ENCODE measurements at places on chromosomes 3 and 15.

DNA sequence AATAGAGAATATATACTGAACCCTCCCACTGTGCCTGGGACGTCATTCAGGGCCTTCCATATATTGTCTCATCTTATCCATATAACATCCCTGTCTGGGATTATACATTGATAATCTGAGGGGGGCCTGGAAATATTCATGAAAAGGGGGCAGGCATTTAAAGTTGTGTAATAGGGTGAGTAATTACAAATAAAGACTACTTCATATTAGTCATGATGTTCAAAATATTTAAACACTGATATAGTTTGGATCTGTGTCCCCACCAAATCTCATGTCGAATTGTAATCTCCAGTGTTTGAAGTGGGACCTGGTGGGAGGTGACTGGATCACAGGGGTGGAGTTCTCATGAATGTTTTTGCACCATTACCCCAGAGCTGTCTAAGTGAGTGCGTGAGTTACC, 97.8 kb downstream of the AQP9 start:
- no peak for DNase-seq

GRCh38 chr3:142595581-142595950, 627 bp upstream of the PLS1 start:
- DNase-seq = no peak

DNA sequence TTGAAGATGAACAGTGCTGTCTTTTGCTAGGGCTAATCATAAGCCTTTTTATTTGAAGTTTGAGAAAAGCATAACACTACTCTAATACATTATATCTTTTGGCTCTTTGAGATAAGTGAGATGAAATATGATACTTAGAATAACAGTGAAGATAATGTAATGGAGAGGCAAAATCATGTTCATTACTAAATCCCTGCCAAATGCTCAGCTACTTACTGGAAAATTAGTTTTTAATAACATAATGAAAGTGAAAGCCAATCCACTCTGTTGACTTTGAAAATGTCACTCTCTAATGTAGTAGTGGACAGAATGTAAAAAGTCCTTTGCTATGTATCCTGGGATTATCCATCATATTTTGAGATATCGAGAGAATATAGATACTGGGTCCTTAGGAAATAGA, 35.9 kb upstream of the MYH15 start:
- DNase-seq = no peak

DNA sequence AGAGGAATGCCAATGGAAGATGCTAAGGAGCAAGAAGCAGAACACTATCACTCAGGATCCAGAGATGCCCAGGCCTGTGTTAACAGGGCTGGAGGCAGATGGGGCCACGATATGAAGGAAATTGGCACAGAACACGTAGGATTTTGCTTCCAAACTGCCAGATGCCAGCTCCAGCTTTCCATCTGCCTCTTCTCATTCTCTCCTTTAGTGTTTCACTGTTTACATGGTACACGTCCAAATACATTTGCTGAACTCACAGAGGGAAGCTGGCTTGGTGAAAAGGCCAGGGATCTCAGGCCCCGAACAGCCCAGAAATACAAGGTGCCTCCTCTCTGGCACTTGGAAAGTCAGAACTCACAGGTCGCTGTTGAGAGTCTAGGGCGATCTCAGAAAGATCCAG, 187.0 kb downstream of the NTRK3 start:
- DNase-seq = no peak

DNA sequence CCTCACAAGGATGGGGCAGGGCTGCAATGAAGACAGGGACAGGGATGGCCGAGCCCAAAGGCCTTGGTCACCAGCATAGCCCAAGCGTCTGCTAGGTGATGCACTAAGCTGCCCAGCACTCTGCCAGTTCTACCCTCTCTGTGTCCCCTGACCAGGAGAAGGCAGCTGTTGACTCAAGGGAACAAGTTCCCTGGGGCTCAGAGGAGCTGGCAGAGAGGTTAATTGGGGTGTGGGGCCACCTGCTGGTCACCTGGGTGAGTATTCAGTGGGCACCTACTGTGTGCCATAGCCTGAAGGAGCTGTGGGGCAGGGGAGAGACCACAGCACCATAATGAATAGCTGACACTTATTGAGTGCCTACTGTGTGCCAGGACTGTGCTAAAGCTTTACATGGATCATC, 22.0 kb upstream of the DOCK3 start:
- DNase-seq = peak; percentile 48

DNA sequence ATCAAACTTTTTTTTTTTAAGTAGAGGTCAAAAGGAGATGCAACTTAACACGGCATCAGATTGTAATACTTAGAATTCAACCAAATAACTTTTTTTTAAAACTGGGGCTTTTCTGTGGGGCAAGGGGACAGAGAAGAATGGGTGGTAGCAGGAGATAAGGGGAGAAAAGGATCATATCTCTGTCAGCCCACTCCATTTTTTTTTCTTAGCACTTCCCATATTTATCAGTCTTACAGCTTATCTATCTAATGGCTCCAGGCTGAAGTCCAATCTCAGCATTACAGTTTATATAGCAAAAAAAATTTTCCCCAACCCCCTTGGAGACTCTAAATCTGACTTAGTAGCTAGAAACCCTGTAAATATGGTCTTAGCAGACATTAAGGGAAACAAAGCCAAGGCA, 69.3 kb downstream of the PIK3R4 start:
- no peak for DNase-seq

DNA sequence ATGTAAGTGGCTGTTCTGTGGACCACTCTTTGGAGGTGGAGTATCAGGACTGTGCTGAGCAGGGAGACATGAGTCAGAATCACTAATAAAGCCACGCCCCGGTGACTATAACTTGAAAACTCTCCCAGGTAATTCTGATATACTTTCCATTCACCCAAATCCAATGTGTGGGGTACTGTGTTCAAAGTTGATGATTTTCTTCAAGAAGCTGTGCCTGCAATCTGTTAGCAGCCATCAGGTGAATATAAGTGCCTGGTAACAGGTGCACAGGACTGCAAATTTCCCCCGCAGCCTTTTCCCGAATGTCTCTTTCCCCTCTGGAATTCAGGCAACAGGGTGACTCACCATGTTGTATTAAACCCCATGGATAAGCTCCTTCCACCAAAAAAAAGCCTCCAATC, 17.0 kb downstream of the MAGI1 start:
- no peak for DNase-seq

GRCh38 chr3:69739204-69740102, at the start of gene MITF:
MITF (plus strand) TSS chr3:69739464; CDS start chr3:69739598, 134 bp downstream.
- no peak for DNase-seq

DNA sequence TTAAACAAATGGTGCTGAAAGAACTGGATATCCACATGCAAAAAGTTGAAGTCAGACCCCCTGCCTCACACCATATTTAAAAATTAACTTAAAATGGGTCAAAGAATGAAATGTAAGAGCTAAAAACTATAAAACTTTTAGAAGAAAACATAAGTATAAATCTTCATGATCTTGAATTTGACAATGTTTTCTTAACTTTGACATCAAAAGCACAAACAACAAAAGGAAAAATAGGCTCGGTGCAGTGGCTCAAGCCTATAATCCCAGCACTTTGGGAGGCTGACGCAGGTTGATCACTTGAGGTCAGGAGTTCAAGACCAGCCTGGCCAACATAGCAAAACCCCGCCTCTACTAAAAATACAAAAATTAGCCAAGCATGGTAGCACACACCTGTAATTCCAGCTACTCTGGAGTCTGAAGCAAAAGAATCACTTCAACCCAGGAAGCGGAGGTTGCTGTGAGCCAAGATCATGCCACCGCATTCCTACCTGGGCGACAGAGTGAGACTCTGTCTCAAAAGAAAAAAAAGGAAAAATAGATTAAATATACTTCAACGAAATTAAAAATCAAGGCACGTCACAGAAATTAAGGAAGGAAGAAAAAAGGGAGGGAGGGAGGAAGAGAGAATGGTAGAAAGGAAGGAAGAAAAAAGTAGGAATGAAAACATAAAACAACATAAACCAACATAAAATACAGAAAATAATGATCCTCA, 1.5 kb downstream of the RAB27A start:
- DNase-seq = no peak

DNA sequence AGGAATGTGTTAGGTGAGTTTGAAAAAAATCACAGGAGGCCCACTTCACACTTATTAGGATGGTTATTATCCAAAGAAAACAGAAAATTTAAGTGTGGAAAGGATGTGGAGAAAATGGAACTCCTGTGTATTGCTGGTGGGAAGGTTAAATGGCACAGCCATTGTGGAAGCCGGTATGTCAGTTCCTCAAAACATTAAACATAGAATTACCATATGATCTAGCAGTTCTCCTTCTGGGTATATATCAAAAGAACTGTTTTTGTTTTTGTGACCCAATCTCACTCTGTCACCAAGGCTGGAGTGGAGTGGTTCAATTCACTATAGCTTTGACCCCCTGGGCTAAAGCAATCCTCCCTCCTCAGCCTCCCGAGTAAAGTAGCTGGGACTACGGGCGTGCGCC, 10.4 kb upstream of the ZFYVE19 start:
- no peak for DNase-seq

DNA sequence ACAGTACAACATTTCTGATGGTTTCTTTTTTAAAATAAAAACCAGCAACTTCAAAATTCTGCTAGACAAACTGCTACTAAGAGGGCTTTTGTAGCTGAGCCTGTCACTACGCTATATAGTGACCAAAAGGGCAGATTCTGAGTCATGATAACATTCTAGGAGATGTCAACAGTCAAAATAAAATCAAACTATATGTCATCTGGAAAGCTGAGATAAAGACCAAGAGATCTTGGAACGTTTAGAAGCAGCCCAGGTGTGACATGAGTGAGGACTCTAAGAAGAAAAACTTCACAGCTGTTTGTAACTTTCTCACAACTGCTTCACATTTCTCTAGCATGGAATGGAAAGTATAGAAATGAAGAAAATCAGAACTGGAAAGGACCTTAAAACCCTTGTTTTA, 84.6 kb downstream of the FILIP1L start:
- no peak for DNase-seq

GRCh38 chr3:277873-278272, 81.3 kb downstream of the CHL1 start:
- no peak for DNase-seq

- no peak for DNase-seq
Observed at GRCh38 chr3:101072300-101072699, 79.1 kb upstream of the ABI3BP start.

GRCh38 chr3:16666206-16666605, 61.0 kb upstream of the DAZL start:
- DNase-seq = no peak

- no peak for DNase-seq
Observed at GRCh38 chr3:110667216-110667615, 404.4 kb upstream of the NECTIN3 start.

GRCh38 chr3:168973206-168973605, 690.3 kb downstream of the MECOM start:
- DNase-seq = no peak

- no peak for DNase-seq
Observed at GRCh38 chr3:6512172-6512800, 348.6 kb upstream of the GRM7 start.

GRCh38 chr3:55169161-55169560, 241.3 kb upstream of the LRTM1 start:
- no peak for DNase-seq

DNA sequence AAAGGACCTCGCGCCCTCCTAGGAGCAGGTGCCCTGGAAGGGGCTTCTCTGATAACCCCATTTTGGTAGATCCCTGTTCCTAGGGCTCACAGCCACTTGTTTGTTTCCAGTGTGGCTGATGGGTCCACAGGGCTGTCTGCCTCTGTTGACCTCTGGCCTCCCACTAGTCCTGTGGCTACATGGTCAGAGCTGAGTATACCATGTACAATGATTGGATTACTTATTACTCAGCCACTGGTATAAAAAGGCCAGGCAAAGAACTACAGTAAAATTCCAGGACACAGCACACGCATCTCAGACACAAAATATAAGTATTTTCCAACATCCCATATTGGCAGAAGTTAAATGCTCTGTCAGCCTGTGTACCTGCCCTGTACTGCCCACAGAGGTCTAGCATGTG, 277.3 kb downstream of the GABRG3 start:
- no peak for DNase-seq

DNA sequence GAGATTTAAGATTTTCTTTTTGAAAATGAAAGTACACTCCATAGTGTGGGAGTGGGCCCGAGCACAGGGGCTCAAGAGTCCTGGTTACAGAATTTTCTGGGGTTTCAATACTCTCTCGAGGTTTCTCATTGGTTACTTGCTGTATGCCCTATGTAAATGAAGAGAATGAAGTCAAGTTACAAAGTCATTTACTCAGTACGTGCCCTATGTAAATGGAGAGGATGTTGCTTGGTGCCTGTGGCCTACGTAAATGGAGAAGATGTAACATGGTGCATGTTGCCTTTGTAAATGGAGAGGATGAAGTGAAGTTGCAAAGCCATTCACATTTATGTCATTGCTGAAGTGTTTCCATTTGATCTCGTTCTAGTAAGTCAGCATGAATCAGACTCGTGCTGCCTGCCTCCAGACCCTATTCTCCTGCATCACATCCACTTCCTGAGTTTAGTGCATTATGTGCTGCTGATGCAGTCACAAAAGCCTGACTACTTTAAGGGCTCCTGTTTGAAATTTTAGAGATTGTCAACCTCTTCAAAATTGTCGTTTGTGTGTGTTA, 302.0 kb downstream of the ZBBX start:
- DNase-seq = no peak
